ENCODE measurements at places on chromosomes 5 and 9.

- DNase-seq, result no peak
Observed at GRCh38 chr5:174293006-174293405, 247.5 kb downstream of the NSG2 start.

DNA sequence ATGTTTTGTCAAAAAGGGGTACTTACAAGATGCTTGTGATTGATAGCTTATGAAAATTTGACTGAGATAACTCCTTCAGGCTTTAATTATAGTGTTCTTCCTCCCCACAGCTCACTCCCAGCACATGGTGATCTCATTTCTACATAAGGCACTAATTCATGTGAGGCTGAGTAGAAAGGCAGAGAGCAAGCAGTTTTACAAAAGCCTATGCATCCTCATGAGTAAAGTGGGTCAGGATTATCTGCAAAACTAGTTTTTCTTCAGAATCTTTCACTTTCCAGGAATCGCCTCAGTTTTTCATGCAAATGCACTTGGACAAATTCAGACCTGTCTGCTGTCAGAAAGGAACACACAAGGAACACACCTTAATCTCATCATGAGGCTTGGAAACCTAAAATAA is 92.1 kb upstream of the FBN2 start:
- DNase-seq, result no peak

- no peak for DNase-seq
Observed at GRCh38 chr5:88824892-88825583, 57.9 kb downstream of the MEF2C start.

GRCh38 chr5:143033535-143034250 is 263.5 kb downstream of the ARHGAP26 start:
- DNase-seq, result no peak

GRCh38 chr5:60287174-60287771 is 393.7 kb upstream of the PDE4D start:
- no peak for DNase-seq

DNA sequence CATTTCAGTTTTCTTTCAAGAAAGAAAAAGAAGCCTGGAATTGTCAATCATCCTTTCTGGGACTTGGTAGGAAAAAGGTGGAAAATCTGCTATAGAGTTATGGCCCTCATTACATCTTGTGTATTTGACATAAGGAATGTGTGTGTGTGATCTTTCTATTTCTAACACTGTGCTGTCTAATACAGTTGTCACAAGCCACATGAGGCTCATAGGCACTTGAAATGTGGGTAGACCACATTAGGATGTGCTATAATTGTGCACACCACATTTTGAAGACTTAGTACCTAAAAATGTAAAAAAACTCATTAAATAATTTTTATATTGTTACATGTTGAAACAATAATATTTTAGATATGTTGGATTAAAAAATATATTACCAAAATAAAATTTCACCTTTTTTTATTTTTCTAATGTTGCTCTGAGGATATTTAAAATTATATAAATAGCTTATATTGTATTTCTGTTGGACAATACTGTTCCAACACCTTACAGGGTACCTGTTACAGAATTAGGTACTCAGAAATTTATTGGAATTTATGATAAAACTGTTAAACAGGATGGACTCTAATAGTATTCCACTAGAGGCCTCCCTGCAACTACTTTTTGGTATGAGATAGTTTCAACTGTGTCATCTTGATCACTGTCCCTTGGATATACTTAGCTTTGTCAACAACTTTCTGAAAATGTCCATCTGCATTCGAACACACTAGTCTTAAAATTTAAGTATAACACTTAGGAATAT is 18.4 kb downstream of the MSANTD3 start:
- no peak for DNase-seq

DNA sequence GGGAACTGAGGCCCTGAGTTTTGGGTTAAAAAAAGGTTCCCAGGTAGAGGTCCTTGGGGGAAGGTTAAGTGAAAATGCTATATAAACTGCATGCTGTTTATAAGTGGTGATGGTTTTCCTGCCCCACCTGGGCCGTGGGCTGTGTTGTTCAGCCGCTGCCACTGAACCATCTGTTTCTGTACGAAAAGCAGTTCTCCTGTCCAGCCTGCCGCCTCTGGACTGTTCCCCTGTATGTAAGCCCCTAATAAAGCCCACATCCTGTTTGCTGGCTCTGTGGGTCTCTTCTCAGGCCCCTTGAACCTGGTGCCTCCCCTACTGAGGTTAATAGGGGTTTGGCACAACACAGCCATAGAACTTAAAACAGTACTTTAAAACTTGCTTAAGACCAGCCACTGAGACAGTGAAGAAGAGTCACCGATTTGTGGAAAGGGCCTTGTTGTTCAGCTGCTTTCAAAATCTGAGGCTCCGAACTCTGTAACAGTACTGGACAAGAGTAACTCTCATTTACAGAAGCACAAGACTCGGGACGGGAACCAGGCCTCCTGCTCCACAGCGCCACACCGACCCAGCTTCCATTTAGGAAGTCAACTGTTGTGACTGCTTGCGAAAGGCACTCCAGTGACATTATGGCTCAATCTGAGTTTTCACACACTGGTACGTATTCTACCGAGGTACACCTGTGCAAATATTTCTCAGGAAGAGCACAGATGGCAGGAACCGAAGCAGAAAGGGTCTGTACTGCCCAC is 192.5 kb downstream of the CDK5RAP2 start:
- DNase-seq, result no peak

- DNase-seq, result no peak
Observed at GRCh38 chr5:81192373-81192750, 40.8 kb upstream of the CKMT2 start.

DNA sequence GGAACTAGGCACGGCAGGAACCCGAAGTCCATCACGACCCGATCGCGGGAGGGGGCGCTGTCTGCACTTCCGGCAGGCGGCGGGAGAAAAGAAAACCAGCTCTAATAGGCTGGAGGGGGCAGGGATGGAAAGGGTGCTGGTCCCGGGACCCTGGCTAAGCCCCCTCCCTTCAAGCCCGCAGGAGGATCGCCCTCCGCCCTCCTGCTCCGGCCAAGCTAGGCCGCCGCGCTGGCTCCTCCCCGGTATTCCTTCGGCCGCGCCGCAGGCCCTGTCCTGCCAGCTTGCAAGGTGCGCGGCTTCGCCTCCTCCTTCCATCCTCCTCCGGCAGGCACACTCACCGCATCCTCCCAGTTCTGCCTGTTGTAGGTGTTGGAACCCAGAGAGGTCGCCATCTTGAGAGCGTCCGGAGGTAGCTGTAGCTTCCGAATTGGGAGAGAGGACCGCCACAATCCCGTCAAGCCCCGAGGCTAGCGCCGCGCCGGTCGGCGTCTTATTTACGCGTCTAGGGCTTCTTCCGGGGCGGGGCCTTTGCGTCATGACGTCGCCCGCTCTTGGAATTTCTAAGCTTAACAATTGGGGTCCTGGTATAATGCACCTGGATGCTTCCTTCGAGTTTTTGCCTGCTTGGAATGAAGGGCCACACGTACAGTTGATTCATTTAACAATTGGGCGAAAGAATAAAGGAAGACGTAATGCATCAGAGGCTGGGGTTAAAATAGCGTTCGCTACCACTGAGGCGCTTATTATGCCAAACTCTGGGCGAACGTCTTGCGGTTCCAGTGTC is at the start of gene RBM22:
Gene RBM22 (minus strand): TSS at position 469 of the 784 bp plus-strand sequence. CDS start 77 bp downstream, at position 392.
- peak; percentile 77 for DNase-seq

DNA sequence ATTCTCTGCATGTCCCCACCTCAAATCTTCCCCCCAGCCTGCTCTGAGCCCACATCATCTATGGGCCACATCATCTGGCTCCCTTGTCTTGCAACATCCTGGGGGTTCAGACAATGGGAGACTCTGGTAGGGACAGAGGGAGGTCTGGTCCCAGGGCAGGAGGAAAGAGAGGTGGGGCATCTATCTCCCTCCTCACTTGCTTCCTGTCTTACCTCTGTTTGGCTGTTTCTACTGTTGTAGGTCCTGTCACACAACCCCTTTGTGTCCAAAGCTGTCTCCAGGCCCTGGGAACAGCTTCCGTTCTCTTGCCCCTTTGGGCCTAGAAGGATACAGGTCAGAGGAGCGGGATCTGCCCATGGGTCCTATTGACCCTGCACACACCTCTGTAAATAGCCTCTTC is 227.2 kb downstream of the NSG2 start:
- DNase-seq, result no peak
